H9 (cell line): ENCODE measurements at places on chromosomes 6 and 20. TPM values are rescaled to one million over a fixed set of nuclear protein-coding genes. Genes with fewer than 3 reads are reported as not detected.

GPX5 gene
- total RNA-seq: not detected in 2 replicates

SALL4 gene
- total RNA-seq: 276 and 279 TPM in 2 replicates

TBC1D22B gene
- total RNA-seq: 12.9 and 14.3 TPM in 2 replicates

IRAK1BP1 gene
- 3.8 and 4.0 TPM in 2 replicates for total RNA-seq

TM9SF4 gene
- total RNA-seq: 59.4 and 62.3 TPM in 2 replicates

OR2H1 gene
- not detected in 2 replicates for total RNA-seq

LPA gene
- total RNA-seq: 0.13 and 0.15 TPM in 2 replicates

VPS16 gene
- 31.6 and 32.1 TPM in 2 replicates for total RNA-seq

DNA sequence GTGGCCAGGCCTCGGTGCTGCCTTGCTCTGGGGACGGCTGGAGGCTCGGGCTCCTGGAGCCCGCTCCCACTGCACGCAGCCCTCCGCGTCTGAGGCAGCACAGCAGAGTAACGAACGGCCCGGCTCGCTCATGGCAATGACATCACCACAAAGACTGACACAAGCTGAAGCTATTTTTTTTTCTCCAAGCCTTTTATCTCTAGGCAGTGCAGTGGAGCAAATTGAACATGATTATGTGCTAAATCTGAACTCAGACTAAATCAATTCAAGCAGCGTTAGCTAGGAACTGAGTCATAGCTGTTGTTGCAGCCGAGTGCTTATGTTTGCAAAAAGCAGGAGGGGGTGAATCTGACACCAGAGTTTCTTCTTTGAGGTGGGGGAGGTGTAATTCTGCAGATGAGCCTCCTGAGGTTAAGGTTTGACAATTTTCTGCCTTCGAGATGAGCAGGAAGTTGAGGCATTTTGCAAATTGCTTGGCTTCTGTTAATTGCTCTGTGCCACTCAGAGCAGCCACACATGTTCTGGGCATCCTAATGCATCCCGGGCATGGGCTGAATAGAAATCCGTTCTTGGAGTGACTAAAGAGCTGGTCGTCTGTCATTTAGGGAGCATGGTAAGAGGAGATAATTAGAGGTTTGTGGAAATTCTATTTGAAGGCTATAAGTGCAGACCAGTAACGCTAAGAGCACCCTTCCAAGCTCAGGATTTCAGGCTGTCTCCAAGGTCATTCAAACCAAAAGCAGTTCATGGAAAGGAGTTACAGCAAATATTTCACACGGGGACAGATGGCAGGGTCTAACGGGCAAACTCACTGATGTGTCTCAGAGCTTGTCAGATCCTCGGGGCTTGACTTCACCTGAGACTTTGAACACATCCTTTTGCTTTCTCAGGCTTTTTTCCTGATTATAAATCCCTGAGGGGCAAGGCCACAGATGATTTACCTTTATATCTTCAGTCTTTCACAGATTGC is 155.1 kb upstream of the ENPP5 start:
- no peaks in the 10 kb centered on the region for H3K27me3 ChIP-seq
- no peak overlapping the region for H3K27ac ChIP-seq
- no peaks in the 10 kb centered on the region; the same call in 1 of the 2 replicates for H3K4me1 ChIP-seq
- no peak for DNase-seq
- H3K36me3 ChIP-seq: no peaks in the 10 kb centered on the region
- H3K4me3 ChIP-seq: no peak overlapping the region

DNA sequence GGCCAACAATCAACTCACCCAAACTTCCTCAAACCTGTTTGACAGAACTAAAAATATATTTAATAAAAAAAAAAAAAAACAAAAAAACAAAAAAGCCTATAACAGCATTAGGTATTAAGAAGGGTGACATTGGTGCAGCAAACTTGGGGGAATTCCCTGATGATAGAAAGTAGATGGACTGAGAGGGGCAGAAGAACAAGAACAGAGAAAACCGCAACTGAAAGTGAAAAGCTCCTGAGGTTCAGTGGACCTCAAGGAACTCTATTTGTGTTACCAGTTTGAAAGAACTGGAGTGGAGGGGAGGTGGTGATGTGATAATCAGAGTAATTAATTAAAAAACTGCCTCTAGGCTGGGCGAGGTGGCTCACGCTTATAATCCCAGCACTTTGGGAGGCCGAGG is 53.8 kb downstream of the MACROD2 start:
- no peak for DNase-seq
- H3K27ac ChIP-seq: no peak overlapping the region
- H3K4me1 ChIP-seq: no peaks in the 10 kb centered on the region
- peaks cover under 1% of the 10 kb centered on the region; the same call in 1 of the 3 replicates for H3K36me3 ChIP-seq

DNA sequence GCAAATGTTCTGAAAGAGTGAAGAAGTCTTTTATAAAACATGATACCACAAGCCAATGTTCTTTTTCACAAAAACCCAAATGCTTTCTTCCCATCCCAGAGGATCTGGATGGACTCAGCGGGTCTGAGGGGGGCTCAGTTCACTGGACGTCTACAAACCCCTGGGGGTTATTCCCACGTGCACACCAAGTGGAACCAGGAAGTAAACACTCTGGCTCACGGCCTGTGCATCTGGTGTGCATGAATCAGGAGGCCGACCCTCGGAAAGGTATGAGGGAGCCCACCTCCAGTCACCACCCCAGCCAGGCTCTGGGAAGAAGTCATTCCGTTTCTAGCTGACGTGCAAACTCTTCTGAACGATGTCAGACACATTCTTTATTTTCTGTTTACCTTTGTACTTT is 252.2 kb downstream of the DLL1 start:
- H3K4me1 ChIP-seq: peaks cover 3% of the 10 kb centered on the region; the same call in 1 of the 2 replicates
- DNase-seq: no peak
- H3K27me3 ChIP-seq: no peaks in the 10 kb centered on the region

GRCh38 chr20:19582782-19583181 is 175.3 kb upstream of the RIN2 start:
- H3K36me3 ChIP-seq: no peaks in the 10 kb centered on the region
- no peak overlapping the region for H3K27ac ChIP-seq
- H3K27me3 ChIP-seq: no peaks in the 10 kb centered on the region
- peaks cover 2% of the 10 kb centered on the region; the same call in 1 of the 2 replicates for H3K4me1 ChIP-seq

DNA sequence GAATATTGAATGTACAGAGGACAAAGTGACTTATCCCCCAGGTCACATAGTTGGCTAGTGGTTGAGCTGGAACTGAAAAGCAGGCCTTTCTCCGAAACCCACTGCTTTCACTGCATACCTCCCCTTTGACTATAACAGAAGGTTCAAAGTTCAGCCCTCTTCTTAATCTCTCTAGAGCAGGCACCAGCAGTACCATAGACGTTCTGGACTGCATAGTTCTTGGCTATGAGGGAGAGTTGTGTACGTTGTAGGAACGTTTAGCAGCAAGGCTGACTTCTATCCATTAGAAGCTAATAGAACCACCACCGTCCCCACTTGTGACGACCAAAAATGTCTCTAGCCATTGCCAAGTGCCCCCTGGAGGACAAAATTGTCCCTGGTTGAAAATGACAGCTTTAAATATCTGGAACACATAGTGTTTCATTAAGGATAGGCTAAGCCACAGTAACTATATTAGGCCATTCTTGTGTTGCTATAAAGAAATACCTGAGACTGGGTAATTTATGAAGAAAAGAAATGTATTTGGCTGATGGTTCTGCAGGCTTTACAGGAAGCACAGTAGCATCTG is 123.8 kb upstream of the MTHFD1L start:
- H3K36me3 ChIP-seq: no peaks in the 10 kb centered on the region
- H3K27ac ChIP-seq: no peak overlapping the region
- no peak for DNase-seq

GRCh38 chr20:15099130-15099529 is 761.7 kb upstream of the FLRT3 start:
- H3K27ac ChIP-seq: no peak overlapping the region
- no peaks in the 10 kb centered on the region for H3K27me3 ChIP-seq
- H3K36me3 ChIP-seq: no peaks in the 10 kb centered on the region
- DNase-seq: no peak
- H3K4me1 ChIP-seq: no peaks in the 10 kb centered on the region

DNA sequence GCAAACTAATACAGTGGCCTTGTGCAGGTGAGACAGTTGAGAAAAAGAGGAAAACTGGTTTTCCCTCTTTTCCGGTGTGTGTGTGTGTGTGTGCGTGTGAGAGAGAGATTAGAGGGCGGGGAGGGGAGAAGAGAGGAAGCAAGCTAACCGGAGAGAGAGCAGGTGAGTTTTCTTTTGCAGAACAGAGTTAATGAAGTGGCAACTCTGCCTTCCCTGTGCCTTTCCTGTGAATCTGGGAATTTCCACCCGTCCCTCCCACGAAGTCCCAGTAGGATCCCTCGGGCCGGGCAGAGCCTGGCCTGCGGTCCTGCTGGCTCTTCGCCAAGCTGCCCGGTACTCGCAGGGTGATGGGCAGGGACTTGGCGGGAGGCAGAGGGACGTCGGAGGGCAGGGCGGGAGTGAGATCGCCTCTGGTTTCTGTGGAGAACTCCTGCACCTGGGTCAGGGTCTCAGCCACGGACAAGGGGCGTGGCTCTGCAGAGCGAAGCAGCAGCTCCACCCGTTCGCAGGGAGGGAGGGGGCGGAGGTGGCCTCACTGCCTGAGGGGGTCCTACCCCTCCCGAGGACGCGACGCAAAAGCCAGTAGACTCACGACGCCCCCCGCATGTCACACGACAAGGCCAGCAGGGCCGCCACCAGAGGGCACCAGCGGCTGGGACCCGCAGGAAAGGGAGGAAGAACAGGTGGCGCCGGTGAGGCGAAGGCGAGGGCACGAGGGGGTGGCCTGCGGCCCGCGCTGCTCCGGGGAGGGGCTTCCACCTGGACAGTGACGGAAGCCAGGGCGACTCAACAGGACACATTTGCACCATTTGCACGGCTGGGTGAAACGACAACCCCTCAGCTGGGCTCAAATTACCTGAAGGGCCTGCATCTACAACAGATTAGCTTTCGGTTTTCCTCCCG is 51.2 kb upstream of the RNF182 start:
- DNase-seq: peak; percentile 94
- H3K27ac ChIP-seq: no peak overlapping the region
- peak overlapping the region; percentile 30 for H3K4me3 ChIP-seq
- peaks cover 8% of the 10 kb centered on the region; the same call in 1 of the 2 replicates for H3K36me3 ChIP-seq
- H3K4me1 ChIP-seq: no peaks in the 10 kb centered on the region

DNA sequence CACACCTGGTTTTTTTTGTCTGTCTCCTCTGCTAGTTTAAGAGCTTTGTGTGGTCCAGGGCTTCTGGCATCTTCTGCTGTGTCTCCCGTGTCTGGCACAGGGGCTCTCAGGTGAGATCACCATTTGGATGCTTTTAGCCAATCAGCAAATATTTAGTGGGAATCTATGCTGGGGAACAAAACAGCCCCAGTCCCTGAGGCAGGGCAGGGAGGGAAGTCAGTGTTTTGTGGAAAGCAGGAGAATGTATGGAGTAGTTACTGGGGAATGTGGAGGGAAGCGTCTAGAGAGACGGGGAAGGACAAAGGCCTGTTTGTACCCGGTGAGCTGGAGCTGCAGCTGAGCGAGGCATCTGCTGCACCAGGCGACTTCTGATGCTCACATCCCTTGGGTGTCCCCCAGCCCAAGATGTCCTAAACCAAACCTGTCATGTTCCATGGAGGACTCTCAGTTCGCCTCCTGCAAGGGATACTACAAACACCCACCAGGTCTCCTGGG is 49.3 kb upstream of the NNAT start:
- no peak overlapping the region for H3K27ac ChIP-seq
- H3K4me1 ChIP-seq: no peaks in the 10 kb centered on the region
- no peak overlapping the region for H3K4me3 ChIP-seq
- no peaks in the 10 kb centered on the region for H3K27me3 ChIP-seq
- H3K36me3 ChIP-seq: no peaks in the 10 kb centered on the region

- no peak overlapping the region for H3K4me3 ChIP-seq
- no peaks in the 10 kb centered on the region for H3K36me3 ChIP-seq
- DNase-seq: no peak
- H3K27me3 ChIP-seq: no peaks in the 10 kb centered on the region
Measured at GRCh38 chr6:167137081-167137480, 14.2 kb downstream of the CCR6 start.

- H3K4me1 ChIP-seq: no peaks in the 10 kb centered on the region
- H3K27ac ChIP-seq: no peak overlapping the region
- no peak for DNase-seq
- no peaks in the 10 kb centered on the region for H3K36me3 ChIP-seq
Measured at GRCh38 chr20:54848984-54849538, 373.7 kb downstream of the DOK5 start.
